ENCODE measurements at places on chromosomes 6 and 20. TPM values are rescaled to one million over a fixed set of nuclear protein-coding genes. Genes with fewer than 3 reads are reported as not detected.

DNA sequence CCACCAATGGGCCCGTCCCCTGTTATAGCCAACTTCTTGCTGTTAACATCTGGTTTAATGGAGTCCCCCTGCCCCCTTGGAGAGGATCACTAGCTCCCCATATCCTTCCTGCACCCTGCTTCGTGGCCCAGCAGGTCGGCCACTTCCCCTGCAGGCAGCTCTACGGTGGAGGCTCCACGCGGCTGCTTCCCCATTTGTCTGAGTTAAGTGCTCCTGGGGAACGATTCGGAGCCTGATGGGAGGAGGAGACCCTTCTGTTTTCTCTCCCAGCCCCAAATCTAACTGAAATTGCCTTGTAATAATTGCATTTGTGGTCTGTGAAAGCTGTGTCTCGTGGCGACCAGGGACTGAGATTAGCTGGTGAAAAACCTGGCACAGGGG lies 74.6 kb downstream of the SULF2 start:
- no peaks in the 10 kb centered on the region for H3K36me3 ChIP-seq
- H3K4me3 ChIP-seq: no peak overlapping the region
- H3K27me3 ChIP-seq: no peaks in the 10 kb centered on the region
- no peaks in the 10 kb centered on the region for H3K4me1 ChIP-seq
- no peak for DNase-seq

DNA sequence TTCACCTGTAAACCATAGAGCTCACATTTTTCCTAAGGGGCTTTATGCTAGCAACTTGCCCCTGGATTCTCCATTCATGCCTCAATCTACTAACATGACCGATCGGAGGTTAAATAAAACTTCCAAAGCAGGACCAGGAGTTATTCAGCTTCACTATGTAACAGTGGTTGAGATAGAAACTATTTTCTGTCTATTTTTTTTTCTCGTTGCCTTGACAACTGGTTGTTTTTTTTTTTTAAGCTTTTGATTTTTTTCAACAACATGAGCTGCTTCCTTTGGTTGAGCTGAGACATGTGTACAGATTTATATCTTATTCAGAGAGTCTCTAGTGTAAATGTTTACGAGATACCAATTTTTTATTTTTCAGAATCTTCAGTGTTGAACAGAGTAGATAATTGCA lies 85.7 kb downstream of the SHLD1 start:
- H3K4me3 ChIP-seq: no peak overlapping the region
- H3K36me3 ChIP-seq: no peaks in the 10 kb centered on the region
- no peaks in the 10 kb centered on the region for H3K4me1 ChIP-seq
- H3K27ac ChIP-seq: no peak overlapping the region

DNA sequence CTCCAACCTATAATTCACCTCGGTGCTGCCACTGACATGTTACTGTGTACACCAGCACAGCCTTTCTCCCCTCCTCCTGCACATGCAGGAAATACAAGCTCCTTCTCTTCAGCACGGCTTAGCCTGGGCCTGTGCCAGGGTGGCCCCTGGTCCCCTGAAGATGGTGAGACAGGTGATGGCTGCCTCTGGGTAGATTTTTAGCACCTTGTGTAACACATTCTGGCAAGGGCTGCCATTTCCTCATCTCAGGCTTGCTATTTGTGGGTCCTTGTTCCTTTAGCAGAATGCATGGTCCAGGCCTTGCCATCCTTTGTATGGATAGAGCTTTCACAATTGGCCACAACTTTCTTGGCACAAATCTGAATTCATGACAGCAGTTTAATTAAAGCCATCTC lies 151.3 kb downstream of the CDC5L start:
- H3K27ac ChIP-seq: no peak overlapping the region
- no peaks in the 10 kb centered on the region for H3K27me3 ChIP-seq
- H3K4me3 ChIP-seq: no peak overlapping the region
- no peaks in the 10 kb centered on the region for H3K4me1 ChIP-seq

DNA sequence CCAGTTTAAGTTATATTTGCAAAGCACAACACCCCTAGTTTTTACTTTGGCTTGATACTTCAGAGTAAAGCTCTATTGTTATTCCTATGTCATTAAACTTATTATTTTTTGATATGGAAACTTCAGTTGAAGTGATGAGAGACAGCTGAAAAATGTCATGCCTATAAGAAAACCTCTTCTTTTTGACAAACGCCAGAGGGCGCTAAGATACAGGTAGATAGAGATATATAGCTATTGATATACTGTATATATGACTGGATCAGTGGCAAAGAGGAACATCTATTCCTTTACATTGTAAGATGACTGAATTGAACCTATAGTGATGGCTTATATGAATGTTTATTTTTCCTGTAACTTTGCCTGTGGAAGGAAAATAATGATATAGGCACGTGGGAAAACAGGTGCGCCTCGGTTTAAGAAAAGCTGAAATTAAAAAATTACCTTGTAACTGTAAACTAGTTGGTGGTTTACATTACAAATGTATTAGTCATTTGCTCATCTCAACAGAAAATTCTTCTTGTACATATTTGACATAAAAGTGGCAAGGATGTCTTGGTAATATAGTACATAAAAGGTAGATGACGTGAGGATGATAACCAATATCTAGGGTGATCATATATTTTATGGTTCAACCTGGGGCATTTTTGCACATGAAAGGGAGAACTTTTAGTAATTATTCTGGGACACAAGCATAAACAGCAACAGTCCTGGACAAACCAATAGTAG lies 74.1 kb downstream of the LAMA4 start:
- H3K27ac ChIP-seq: no peak overlapping the region
- no peaks in the 10 kb centered on the region for H3K4me1 ChIP-seq
- no peaks in the 10 kb centered on the region for H3K27me3 ChIP-seq
- no peaks in the 10 kb centered on the region for H3K36me3 ChIP-seq
- peak; percentile 19 for DNase-seq
- no peak overlapping the region for H3K4me3 ChIP-seq

- no peak overlapping the region for H3K27ac ChIP-seq
- no peak overlapping the region for H3K4me3 ChIP-seq
- no peaks in the 10 kb centered on the region for H3K36me3 ChIP-seq
Measured at GRCh38 chr20:2301164-2301622, 5.4 kb downstream of the TGM3 start.

RAB44 gene
- 0.47 TPM for total RNA-seq

GJE1 gene
- not detected for total RNA-seq
